ENCODE measurements at places on chromosomes 6 and 20. TPM values are rescaled to one million over a fixed set of nuclear protein-coding genes. Genes with fewer than 3 reads are reported as not detected.

Gene NOX3
- not detected for total RNA-seq

Gene FAM162B
- total RNA-seq, result 0.44 TPM

Gene RRBP1
- 96.1 TPM for total RNA-seq

Gene FILIP1
- 10.4 TPM for total RNA-seq

Gene CLDN20
- not detected for total RNA-seq

Gene SMPD2
- total RNA-seq, result 6.6 TPM

Gene PARD6B
- total RNA-seq, result under 0.01 TPM

Gene APCDD1L
- total RNA-seq, result not detected

Gene TNNC2
- total RNA-seq, result not detected

Gene TBX18
- 0.25 TPM for total RNA-seq

Gene AKAP7
- 5.3 TPM for total RNA-seq

Gene PTPRT
- total RNA-seq, result not detected

Gene FAM217A
- not detected for total RNA-seq

Gene EYS
- not detected for total RNA-seq

Gene COL9A3
- not detected for total RNA-seq

Gene CGA
- not detected for total RNA-seq

Gene RIMS4
- total RNA-seq, result not detected

Gene CST2
- total RNA-seq, result not detected

Gene ADGRF4
- total RNA-seq, result not detected

Gene UNC93A
- not detected for total RNA-seq

Gene C6orf136
- total RNA-seq, result 8.0 TPM

Gene POU5F1
- not detected for total RNA-seq

Gene C20orf173
- total RNA-seq, result not detected

Gene CUL9
- total RNA-seq, result 16.2 TPM

Gene TFAP2D
- total RNA-seq, result not detected

Gene CTCFL
- total RNA-seq, result not detected

Gene PREX1
- 66.8 TPM for total RNA-seq

Gene CRIP3
- total RNA-seq, result not detected

Gene RUNX2
- not detected for total RNA-seq

Gene PNRC1
- total RNA-seq, result 44.6 TPM

Gene ZSWIM3
- total RNA-seq, result 3.3 TPM

Gene LINC00237
- total RNA-seq, result not detected

Gene FOXS1
- not detected for total RNA-seq

Gene DEF6
- total RNA-seq, result 1.5 TPM

Gene RGS17
- 3.4 TPM for total RNA-seq

Gene ELOVL5
- total RNA-seq, result 77.2 TPM

Gene ZNF831
- not detected for total RNA-seq

Gene SNX5
- total RNA-seq, result 105 TPM

Gene MAS1
- not detected for total RNA-seq

Gene NHSL1
- total RNA-seq, result 38.9 TPM

Gene METTL24
- not detected for total RNA-seq

Gene RIPPLY2
- total RNA-seq, result not detected

Gene KIF6
- 0.10 TPM for total RNA-seq

Gene MYCT1
- total RNA-seq, result 122 TPM

Gene GJA10
- not detected for total RNA-seq

Gene HLA-DPA1
- total RNA-seq, result 9.8 TPM

Gene ROS1
- total RNA-seq, result not detected

Gene MUC22
- not detected for total RNA-seq

Gene HLA-DQB1
- total RNA-seq, result not detected

Gene SYCP2L
- total RNA-seq, result not detected

Gene COL10A1
- total RNA-seq, result not detected

Gene LAMA4
- total RNA-seq, result 278 TPM

Gene XKR7
- total RNA-seq, result not detected

Gene C20orf204
- 0.44 TPM for total RNA-seq

Gene SAMD5
- total RNA-seq, result 1.00 TPM

Gene PACSIN1
- not detected for total RNA-seq

Gene DEFB110
- not detected for total RNA-seq

Measured in mammary microvascular endothelial cell (primary cell).